ENCODE measurements at places on chromosomes 12 and 14.

GRCh38 chr12:109544955-109545531 lies 28.3 kb downstream of the MMAB start:
- peak; percentile 61 for DNase-seq

GRCh38 chr12:132355742-132356681 lies 26.6 kb upstream of the GALNT9 start:
- no peak for DNase-seq

GRCh38 chr14:87754520-87755223 lies 238.3 kb downstream of the GALC start:
- DNase-seq: no peak

GRCh38 chr12:67484791-67485480 lies 163.6 kb upstream of the DYRK2 start:
- DNase-seq: no peak

- no peak for DNase-seq
These were observed 21.8 kb downstream of the MGAT4C start for GRCh38 chr12:86234316-86234855.

DNA sequence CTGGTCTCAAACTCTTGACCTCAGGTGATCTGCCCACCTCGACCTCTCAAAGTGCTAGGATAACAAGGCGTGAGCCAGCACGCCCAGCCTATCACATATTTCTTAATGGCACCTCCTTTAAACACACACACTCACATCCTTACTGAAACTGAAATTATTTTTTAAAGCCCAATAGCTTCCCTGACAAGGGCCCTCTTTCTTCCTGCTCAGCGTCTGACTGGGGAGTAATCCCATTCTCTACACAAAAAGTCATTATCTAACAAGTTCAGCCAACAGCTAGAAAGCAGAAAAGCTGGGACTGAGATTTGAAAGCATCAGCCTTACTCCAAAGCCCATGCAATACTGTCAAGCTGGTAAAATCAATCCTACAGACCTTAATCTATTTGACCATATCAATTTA lies 10.0 kb upstream of the AICDA start:
- no peak for DNase-seq

DNA sequence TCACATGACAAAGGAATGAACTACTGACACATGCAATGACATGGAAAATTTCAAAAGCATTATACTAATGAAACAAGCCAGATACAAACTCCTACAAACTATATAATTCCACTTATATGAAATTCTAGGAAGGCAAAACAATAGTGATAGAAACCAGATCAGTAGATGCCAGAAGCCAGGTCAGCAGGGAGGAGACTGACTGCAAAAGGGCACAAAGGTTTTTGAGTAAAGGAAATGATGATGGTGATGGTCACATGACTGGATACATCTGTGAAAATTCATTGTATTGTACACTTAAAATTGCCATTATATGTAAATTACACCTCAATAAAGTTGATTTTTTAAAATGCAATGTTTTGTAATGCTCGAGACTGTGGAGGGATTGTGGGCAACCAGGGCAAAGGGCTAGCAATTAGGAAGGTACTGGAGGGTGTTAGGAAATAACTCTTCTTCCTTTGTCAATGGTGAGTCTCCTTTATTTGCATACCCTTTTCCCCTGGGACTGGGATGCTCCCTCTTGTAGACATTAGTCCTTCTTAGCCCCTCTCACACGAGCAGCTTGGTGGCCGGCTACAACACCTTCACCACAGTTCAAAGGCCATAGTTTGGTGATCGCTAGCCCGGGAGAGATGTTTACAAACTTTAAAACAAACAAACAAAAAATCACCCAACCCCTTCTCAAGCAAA lies 6.7 kb upstream of the PRPF40B start:
- no peak for DNase-seq

DNA sequence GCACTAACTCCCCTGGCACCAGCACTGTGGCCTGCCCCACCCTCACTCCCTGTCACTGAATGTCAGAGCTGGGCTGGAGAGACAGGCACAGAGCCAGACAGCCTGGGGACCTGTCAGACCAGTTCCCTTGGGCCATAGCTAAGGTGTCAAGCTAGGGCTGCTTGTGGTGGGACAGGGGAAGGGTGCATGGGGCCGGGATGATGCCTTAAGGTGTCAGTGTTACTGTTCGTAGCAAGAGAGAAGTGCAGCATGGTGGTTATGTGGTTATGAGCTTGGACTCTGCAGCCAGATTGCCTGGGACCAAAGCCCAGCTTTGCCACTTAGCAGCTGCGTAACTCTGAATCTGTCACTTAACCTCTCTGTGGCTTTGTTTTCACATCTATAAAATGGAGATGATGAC lies 3.8 kb downstream of the RAPGEF3 start:
- no peak for DNase-seq
